ENCODE measurements at places on chromosomes 6 and 20. TPM values are rescaled to one million over a fixed set of nuclear protein-coding genes. Genes with fewer than 3 reads are reported as not detected.
A peak's percentile ranks its signal among the peaks of the same experiment; 100 is the strongest.

DNA sequence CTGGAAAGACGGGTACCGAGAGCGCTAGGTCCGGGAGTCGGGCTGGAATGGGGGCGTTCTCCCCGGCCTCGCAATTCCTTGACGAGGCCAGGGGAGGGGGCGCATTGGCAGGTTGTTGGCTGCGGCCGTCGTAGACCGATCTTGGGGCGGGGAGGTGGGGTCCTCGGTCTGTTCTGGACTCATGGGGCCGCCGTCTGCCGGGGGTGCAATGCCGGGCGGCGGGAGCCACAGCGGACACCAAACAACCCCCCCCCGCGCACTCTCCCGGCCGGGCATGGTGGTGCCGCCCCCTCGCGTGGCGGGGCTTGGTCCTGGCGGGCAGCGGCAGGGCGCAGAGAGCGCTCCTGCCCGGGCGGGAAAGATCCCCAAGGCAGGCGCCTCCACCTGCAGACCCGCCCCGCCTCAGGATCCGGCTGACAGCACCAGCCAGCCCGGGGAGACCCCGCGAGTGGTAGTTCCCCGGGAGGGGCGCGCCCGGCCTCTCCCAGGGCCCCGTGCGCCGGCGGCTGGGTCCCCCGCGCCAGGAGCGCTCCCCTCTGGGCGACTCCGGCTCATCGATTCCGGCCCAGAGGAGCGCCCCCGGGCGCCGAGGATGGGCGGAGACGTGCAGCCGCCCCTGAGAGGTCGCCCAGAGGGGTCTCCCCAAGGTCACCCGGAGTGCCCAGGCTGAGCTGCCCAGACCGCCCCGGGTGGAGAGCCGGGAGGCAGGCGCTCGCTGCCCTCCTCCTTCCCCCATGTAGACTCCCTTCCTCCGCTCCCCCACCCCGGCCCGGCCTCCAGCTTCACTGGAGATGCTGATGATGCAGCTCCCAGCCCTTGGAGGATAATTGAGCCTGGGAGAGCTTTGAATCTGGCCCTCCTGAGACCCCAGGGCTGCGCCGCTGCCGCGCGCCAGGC, 709 bp downstream of the PPP1R16B start:
- DNase-seq: no peak

- DNase-seq: no peak
Observed at GRCh38 chr20:58651559-58651945, 469 bp downstream of the STX16 start.

GRCh38 chr6:159941286-159942113, 27.4 kb upstream of the IGF2R start:
- peak; percentile 47 for DNase-seq

RNF144B gene
- not detected for total RNA-seq

GRCh38 chr6:13769655-13770053, 44.7 kb downstream of the MCUR1 start:
- DNase-seq: no peak

GRCh38 chr6:49003348-49003747, 459.7 kb downstream of the MMUT start:
- no peak for DNase-seq

DNA sequence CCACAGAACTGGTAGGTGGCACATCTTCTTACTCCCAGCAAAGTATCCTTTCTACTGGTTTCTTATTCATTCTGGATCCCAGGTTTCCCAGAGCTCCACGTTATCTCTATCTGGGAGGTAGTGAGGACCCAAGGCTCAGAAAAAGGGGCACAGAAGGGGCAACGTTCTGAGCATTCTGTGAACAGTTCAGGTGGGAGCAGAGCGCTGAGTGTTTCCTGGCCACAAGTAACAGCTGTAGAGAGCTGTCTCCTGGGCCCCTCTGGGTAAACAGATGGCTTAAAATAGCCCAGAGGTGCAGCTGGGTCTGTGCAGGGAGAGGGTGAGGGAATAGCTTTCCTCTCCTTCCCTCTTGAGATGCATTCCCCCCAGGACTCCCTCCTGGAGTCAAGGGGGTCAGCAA, 2.1 kb downstream of the APOBEC2 start:
- no peak for DNase-seq

MYO6 gene
- 6.0 TPM for total RNA-seq

DNA sequence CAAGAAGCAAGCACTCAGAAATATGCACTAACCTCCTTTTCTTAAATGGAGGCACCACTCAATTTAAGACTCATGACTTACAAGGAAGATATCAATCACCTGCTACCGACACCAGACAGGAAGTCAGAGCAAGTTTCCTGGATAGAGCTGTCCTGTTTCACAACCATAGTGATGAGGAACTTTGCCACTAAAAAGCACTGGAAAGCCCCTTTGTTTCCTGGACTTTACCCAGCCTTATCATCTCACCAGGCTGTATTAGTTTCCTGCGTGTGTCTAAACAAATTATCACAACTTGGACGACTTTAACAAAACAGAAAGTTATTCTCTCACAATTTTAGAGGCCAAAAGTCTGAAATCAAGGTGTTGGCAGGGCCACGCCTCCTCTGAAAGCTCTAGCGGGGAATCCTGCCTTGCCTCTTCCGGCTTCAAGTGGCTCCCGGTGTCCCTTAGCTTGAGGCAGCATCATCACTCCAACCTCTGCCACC, 253.8 kb upstream of the STXBP5 start:
- no peak for DNase-seq

GNL1 gene
- total RNA-seq: 38.6 TPM

- DNase-seq: no peak
Observed at GRCh38 chr6:24329451-24329850, 28.4 kb downstream of the DCDC2 start.

JAG1 gene
- total RNA-seq: 3.0 TPM

REV3L gene
- 18.6 TPM for total RNA-seq

DNA sequence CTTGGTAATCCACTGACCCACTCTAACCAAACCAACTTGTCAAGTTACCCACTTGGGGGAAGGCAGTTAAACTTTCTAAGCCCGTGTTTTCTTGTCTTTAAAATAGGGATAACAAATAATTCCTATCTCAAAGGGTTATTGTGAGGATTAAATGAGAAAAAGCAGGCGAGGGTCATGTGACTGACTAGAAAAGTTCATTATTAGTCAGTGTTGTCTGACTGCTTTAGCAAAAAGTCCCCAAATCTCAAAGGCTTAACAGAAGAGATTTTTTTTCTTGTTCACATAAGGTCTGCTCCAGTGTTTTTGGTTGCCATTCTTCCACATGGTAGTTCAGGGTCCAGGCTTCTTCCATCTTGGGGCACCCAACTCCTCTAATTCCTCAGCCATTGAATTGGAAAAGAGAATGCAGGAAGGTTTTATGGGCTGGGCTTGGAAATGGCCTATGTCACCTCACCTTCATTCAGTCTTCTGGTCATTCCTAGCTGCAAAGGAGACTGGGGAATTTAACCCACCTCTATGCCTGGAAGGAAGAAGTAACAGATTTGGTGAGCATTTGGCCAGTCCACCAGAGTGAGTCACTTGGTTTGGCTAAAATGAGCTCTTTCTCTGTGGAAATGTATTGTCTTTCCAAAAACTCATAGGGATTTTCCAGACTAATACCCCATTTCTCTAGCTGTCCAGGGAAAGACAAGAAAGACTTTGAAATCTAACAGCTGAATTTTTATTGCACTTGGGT, 77.0 kb downstream of the CAP2 start:
- peak; percentile 50 for DNase-seq

BPIFA1 gene
- total RNA-seq: not detected

DNA sequence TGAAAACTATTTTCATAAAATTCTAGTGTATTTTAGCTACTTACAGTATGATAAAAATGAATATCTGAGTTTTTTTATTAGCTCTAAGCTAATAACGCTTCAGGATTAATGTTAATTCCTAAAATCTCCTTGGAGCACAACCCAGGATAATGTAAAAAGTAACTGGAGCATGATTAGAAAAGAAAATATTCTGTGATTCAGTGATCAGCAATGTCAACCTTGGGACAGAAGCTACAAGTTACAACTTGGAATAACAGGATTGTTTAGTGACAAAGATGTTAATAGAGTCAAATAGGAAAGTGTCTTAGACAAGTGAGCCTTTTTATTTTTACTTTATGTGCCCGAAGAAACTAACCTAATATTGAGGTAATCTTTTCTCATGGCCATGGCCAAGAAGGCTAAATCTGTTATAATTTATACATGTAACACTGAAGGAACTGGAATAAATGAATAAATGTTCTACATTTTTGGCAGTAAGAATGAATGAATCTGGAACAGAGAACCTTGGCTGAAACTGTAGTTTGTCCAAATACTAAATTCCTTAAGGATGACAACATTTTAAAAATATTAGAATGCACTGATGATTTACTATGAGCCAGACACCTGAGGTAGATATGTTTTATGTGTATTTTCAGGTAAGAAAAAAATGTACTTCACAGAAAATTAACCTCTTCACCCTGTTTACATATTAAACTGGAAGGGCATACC, 994.0 kb downstream of the GRIK2 start:
- no peak for DNase-seq

DNA sequence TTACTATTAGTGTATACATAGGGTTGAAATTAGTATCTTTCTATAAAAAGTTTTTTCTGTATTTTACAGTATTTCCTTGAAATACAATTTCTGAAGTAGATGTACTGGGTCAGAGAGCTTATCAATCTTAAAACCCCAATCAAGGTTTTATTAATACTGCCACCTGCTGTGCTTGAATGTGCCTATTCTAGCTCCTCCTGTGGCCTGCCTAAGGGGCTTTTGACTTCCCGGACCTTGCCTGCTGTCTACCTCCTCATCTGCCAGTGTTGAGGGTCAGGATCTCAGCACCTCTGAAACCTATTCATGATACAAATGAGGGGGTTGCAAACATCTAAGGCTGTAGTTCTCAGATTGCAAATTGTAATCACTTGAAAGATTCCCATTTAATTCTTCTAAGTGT, 9.2 kb downstream of the PACRG start:
- DNase-seq: no peak

- no peak for DNase-seq
Observed at GRCh38 chr20:7714549-7714948, 225.7 kb downstream of the HAO1 start.

PRL gene
- not detected for total RNA-seq

GRCh38 chr6:98292810-98293209, 541.6 kb upstream of the POU3F2 start:
- DNase-seq: no peak

ZNF831 gene
- not detected for total RNA-seq

DNA sequence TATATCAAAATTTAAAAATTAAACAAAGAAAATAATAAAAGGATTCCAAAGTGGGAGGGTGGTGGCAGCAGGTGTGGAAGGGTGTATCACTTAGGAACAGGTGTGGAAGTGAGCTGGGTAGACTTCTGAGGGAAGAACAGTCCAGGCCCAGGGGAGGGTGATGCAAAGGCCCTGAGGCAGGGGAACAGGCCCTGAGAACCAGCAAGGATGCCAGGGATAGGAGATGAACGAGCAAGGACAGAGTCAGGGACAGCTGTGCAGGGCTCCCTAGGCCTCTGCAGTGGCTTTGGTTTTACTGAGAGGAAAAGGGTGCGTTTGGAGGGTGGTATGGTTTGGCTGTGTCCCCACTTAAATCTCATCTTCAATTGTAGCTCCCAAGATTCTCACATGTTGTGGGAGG, 9.4 kb upstream of the RAET1E start:
- no peak for DNase-seq

RSPH4A gene
- total RNA-seq: not detected

DNA sequence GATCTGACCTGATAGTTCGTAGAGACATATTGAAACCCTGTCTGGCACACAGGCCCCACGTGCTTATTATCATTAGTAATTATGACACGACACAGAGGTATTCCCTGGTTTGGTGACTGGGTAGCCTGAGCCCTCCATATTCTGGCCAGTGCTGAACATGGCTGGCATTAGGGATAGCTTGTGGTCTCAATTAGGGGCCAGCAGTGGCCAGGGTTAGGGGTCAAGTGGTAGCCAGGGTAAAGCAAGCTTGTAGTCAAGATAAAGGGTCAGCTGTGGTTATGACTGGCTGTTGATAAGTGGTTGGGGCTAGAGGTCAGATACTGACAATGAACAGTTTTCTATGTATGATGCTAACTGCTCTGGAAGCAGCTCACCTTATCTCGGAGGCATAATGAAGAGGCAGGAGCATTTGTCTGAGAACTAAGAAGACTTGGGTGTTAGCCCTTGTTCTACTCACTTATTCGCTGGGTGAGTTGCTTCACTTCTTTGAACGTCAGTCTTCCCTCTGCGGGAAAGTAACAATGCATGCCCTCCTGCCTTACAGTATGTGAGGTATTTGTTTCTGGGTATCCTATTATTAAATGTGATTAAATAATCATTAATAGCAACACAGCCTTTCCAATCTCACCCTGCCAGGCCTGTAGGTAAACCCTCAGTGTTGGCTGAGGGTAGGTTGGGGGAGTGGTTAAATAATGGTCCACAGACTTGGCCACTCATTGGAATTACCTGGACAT, 66.7 kb downstream of the VEGFA start:
- no peak for DNase-seq

RAET1E gene
- total RNA-seq: 1.6 TPM

NKX2-2 gene
- total RNA-seq: not detected

DNA sequence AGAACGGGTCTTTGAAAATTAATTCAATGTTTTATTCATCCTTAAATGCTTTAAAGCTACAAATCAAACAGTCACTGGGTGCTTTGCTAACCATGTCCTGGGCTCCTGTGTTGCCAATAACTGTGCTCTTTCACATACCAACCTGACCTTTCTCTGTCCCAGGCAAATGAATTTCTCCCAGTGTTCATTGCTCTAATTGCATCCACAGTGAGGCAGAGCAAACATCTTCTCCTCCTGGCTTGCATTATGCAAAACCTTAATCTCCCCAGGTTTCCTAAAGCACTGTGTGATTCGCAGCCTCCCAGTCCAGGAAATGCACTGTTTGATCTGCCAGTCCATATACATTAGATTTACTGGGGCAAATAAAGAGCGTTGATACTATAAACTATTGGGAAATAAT, 219.0 kb downstream of the PREX1 start:
- no peak for DNase-seq

DNA sequence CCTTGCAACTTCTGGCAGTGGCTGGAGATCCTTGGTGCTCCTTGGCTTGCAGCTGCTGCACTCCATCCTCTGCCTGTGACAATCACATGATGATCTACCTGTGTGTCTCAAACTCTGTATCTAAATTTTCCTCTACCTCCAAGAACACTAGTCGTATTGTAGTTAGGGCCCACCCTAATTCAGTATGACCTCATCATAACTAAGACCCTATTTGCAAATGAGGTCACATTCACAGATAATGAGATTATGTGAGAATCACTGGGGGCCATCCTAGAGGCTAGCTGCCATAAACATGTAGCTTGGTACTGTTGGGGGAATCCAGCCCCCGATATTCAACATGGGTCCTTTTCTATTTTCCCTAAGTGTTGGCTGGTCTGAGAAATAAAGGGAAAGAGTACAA, 183.0 kb upstream of the SMLR1 start:
- no peak for DNase-seq

GRCh38 chr20:60553095-60553494, 594.9 kb downstream of the CDH26 start:
- DNase-seq: no peak
